Activated T-cell treated with anti-CD3 and anti-CD28 coated beads for 1 hour (primary cell): ENCODE measurements at places on chromosomes 7 and 10.

DNA sequence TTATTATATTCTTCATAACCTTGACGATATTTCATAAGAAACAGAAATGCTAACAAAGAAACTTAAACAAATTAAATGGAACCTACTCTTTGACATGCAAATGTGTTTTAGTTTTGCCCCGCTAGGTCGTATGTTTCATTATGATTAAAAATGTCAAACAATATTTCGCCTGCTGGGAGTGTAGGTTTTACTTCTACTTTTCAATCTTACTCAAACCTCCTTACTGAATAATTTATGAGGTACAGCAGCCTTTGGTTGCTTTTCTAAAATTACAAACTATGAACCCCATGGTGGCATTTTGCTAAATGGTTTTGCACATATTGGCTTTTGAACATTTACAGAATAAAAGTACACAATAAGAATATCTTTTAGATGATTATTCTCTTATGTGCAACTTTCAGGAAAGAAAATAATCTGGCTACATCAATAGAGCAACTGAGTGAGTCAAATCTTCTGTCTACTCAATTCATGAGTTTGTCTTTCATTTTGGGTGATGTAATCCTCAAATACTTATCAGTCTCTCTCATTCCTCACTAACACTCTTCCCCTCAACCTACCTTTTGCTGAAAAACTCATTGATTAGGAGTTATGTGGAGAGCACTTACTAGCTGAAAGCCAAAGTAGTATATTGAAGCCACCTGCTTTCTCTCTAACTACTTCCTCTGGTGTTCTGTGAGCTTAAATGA, 1226.4 kb downstream of the XPNPEP1 start:
- DNase-seq = no peak

DNA sequence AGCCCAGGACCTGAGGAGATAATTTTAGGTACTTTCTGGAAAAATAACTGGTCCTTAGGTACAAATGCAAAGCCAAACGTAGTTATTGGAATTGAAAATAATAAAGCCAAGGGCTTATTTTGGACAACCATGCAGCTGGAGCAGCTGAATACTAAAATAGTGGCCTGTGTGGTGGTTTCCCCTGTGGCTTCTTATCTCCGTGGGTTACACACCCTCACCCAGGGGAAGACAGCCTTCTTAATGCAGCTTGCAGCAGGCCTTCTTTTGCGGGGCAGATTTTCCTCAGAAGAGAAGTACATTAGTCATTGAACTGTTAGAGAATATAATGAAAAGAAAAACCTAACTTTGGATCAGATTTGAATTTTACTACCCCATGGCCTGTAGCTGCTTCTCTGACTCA, 133.5 kb downstream of the ST7 start:
- DNase-seq = no peak

DNA sequence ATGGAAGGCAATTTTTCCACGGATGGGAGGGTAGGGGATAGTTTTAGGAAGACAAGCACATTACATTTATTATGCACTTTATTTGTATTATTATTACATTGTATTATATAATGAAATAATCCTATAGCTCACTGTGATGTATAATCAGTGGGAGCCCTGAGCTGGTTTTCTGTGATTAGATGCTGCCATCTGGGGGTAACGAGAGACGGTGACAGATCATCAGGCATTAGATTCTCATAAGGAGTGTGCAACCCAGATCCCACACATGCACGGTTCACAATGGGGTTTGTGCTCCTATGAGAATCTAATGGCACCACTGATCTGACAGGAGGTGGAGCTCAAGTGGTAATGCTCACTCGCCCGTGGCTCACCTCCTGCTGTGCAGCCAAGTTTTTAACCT, 103.9 kb upstream of the STK17A start:
- no peak for DNase-seq

GRCh38 chr7:155303039-155303593, 5.4 kb downstream of the INSIG1 start:
- no peak for DNase-seq

DNA sequence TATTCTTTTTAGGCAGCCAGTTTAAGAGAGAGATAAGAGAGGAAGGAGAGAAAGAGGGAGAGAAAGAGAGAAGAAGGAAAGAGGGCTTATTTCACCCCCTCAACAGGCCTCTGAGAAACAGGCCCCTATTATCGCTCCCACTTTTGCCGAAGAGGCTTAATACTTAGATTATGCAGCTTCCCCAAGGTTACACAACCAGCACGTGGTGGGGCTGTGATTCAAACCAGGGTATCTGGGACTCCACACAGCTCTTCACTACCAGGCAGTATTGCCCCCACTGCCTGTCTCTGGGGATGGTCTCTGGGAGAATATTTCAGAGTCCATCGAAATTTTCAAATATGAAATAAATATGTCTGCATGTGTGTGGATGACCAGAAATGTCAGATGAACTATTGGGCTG, 3.0 kb downstream of the GIMAP1 start:
- no peak for DNase-seq
